ENCODE measurements at places on chromosomes 2 and 18. TPM values are rescaled to one million over a fixed set of nuclear protein-coding genes. Genes with fewer than 3 reads are reported as not detected.

The ANTXR1 gene
- total RNA-seq: 0.15 TPM

The NCK2 gene
- total RNA-seq: 68.3 TPM

The GRB14 gene
- total RNA-seq: not detected

The COLEC11 gene
- not detected for total RNA-seq

The ZNF638 gene
- 104 TPM for total RNA-seq

The NEU4 gene
- total RNA-seq: 0.29 TPM

The SPDYA gene
- 2.1 TPM for total RNA-seq

The PLEKHH2 gene
- total RNA-seq: 0.10 TPM

The AQP12B gene
- total RNA-seq: not detected

The CRYGD gene
- not detected for total RNA-seq
